ENCODE measurements at places on chromosomes 6 and 20.

DNA sequence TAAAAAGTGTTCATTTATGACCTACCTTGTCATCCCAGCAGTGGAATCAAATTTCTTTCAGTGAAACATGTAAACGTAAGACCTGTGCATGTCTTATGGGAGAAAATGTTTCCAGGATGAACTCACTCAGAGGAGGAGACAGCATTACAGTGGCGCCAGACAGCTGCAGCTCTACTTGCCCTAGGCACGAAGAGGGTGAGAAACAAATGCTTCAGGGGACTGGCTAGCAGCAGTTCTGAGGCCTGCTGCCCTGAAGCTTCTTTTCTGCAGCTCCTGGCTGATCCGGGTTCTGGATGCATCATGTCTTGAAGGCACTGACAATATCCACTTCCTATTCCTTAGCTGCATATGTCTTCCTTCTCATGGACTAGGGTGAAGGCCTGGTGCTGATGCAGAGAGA lies 120.2 kb downstream of the QRSL1 start:
- no peak for DNase-seq

- no peak for DNase-seq
Observed at GRCh38 chr6:73569121-73569520, 48.3 kb upstream of the EEF1A1 start.

DNA sequence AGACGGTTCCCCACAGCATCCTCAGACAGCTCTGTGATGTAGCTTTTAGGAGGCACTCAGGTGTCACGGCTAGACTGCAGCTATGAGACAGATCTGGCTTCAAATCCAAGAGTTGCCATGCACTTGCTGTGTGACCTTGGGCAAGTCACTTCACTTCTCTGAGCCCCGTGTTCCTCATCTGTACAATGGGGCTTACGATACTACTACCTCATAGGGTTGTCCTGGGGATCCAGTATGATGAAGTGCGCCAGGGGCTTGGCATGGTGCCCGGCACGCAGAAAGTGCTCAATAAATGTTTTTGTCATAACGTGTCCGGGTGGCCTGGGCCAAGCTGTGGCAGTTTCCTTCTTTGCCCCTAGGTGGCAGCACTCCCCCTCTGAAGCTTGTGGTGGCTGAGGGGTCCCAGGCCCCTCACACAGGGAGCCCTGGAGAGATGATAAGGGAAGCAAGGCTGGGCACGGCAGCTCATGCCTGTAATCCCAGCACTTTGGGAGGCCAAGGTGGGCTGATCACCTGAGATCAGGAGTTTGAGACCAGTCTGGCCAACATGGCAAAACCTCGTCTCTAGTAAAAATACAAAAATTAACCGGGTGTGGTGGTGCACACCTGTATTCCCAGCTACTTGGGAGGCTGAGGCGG lies 19.1 kb upstream of the CHMP4B start:
- DNase-seq = peak; percentile 75

DNA sequence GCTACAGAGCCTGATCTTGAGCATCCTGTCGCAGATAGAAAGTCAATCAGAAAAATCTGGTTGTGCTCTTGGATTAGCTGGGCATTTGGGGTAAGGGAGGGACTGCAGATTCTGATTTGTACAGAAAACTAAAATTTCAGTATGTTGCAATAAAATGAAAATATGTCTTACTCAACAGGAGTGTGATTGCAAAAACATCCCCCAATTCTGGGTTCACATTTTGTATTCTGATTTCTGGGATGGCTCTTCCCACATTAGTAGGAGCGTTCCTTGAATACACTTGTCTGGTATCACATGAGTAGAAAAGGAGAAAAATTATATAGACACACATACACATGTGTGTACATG lies 40.5 kb downstream of the PANK2 start:
- no peak for DNase-seq

DNA sequence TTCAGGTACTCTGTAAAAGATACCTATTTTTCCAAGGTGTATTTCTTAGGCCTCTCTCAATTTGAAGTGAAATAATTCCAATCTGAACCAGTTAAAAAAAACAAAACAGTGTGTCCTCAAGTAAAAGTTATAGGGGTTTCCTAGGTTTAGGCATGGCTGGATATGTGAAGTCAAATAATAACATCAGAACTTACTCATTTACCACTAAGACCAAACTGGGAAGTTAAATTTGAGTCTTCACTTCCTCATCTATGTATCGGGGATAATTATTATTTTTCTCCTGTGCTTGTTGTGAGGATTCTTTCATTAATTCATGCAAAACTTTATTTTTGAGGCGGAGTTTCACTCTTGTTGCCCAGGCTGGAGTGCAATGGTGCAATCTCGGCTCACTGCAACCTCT lies 86.2 kb upstream of the PTPRK start:
- no peak for DNase-seq

- DNase-seq = no peak
Observed at GRCh38 chr6:1678201-1678600, 68.5 kb downstream of the FOXC1 start.

GRCh38 chr20:5780846-5781217 lies 30.6 kb downstream of the SHLD1 start:
- DNase-seq = no peak

DNA sequence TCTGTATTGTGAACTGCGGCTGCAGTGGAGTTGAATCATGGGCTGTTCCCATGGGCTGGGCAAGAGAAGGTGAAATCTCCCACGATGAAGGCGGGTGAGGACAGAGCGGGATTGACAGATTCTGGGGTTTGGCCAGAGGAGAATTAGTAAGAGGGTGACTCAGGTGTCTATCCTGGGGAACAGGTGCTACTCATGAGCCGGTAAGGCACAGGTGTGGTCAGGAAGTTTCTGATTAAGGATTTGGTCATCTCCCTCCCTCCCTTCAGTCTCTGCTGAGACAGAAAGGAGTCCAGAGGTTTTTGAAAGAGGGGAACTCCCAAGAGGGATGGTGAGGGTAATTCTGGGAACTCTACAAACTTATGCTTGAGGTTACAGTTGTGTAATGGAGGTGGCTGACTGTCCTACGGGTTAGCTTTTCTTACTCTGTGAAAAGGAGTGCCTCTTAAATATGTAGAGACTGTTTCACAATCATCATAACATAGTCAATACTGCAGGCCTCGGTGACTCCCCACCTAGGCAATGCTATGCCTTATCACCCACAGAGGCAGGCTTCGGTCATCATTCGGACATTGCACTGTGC lies 31.5 kb downstream of the SERPINB1 start:
- DNase-seq = no peak

- DNase-seq = peak; percentile 34
Observed at GRCh38 chr20:64145458-64146300, 18.6 kb upstream of the MYT1 start.

GRCh38 chr6:31615748-31616147 lies 714 bp downstream of the AIF1 start:
- no peak for DNase-seq

DNA sequence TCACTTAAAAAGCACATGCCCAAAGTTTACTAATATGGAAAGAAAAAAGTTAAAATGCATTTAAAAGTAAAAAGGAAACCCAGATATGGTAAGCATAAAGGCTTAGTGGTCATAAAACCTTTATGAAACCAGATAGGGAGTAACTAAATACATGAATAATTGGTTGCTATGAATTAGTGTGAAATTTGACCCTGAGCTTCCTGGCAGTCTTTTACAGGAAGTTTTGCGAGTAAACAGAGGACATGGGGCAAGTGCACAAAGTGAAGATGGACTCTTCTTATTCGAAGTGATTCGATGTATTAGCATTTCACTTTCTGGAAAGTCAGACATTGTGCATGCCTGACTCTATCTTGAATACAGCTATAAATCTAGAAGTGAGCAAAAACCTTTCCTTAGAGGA lies 90.9 kb upstream of the MLIP start:
- no peak for DNase-seq

- no peak for DNase-seq
Observed at GRCh38 chr6:135084001-135084915, 29.6 kb upstream of the HBS1L start.

DNA sequence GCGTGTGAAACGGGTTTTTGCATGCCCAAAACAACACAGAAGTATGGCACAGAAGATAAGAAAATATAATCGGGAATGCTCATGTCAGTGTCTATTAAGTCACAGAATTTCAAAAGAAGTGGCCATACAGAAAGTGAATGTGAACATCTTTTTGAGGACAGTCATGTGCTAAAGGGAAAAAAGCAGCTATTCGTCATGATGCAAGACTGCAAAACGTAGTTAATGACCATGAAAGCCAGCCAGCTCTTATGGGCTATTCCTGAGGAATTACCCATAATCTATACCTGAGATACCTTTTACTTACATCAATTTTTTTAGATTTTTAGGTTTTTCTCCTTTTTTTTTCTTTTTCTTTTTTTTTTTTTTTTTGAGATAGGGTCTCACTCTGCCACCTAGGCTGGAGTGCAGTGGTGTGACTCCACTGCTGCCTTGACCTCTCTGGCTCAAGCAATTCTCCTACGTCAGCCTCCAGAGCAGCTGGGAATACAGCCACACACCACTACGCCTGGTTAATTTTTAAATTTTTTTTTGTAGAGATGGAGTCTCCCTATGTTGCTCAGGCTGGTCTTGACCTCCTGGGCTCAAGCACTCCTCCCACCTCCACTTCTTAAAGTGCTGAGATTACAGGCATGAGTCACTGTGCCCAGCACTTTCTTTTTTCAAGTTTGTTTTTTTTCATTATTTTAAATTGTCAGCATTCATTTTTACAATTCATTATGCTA lies 18.1 kb upstream of the ZBP1 start:
- no peak for DNase-seq

- no peak for DNase-seq
Observed at GRCh38 chr6:13495818-13496217, 8.4 kb upstream of the GFOD1 start.

DNA sequence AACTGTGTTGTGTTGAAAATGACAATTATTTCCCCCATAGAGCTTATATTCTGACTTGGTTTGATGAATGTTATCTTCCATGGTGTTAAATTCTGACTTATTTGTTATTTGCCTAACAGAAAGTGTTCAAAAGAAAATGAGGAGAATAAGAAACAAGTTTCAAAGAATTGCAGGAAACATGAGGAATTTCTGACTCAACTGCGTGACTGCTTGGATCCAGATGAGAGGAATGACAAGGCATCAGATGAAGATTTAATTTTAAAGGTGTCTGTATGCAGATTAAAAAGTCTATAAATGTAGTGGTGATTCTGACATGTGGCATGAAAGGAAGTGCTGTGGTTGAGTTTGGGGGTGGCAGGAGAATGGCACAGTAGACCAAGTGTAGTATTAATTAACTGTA lies 50.6 kb downstream of the CCDC170 start:
- DNase-seq = no peak

DNA sequence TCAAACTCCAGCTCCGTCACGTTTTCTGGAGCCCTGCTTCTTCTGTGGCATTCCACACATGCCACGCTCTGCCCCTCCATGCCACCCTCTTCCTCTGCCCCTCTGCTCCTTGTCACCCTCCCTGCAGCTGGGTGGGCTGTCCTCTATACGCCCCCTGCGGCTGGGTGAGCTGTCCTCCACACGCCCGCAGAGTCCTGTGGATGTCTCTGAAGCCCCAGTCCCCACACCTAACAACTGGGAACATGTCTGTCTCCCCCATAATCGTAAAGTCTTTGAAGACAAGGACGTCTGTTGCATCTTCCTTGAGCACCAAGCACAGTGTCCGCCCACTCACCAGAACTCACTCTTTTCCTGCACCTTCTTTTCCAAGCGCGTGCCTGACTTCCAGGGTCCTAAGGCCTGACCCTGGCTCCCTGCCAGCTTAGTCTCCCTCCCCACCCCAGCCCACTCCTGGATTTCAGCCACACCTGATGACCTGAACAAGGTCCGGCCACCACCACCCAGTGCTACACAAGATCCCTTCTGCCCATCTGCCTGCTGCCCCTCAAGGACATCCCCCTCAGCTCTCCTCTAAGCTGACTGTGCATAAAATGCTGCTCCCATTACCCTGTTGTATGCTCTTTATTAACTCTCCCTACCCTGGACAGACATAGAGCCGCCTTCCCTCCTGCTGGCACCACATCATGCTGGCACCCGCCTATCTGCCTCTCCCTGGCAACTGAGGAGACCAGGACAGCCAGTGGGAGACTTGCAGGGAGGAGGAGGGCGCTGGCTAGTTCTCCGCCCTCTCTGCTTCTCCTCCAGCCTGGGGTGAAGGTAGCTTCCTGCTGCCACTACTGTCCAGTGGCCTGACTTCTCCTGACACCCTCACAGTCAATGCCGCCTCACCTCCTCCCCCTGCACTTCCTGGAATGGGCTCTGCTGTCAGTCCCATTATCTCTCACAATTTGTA lies 10.7 kb upstream of the PRR18 start:
- no peak for DNase-seq

DNA sequence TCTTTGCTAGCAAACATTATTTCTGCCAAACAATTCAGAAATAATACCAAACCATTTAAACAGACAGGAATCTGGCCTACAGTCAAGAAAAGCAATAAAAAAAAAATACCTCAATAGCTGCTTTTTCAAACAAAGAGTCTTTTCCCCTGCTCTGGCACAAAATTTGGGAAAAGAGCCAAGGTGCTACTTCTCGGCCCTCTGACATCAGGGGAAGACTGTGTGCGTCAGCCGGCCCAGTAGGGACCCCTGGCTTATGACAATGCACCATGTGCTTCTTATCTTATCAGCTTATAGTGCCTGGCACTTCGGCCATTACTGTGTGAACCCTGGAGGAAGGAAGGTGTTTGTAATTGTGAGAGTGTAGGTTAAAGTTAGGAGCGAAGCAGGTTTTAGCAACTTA lies 89.4 kb downstream of the PDE10A start:
- peak; percentile 40 for DNase-seq

GRCh38 chr6:113696960-113697359 lies 160.2 kb upstream of the MARCKS start:
- DNase-seq = no peak

DNA sequence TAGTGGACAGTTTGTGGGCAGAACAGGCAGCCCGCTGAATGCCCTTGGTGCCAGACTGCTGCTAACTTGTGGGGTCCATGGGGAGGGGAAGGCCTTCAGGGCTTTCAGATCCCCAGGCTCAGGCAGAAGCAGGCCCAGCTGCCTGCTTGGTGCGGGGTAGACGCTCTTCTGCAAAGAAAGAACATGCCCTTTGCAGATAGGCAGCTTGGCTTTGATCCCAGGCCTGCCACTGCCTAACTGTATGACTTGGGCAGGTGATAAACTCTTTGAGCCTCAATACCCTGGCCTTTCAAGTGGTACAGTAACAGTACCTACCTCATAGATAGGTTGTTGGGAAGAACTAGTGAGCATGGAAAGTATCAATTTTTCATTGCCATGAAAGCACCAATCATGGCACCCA lies 28.4 kb downstream of the CHMP4B start:
- no peak for DNase-seq

All from HEK293T (cell line).